ENCODE measurements at places on chromosomes 4 and X.
A peak's percentile ranks its signal among the peaks of the same experiment; 100 is the strongest.

- DNase-seq, result no peak
Observed at GRCh38 chr4:163121689-163122088, 45.0 kb downstream of the NAF1 start.

DNA sequence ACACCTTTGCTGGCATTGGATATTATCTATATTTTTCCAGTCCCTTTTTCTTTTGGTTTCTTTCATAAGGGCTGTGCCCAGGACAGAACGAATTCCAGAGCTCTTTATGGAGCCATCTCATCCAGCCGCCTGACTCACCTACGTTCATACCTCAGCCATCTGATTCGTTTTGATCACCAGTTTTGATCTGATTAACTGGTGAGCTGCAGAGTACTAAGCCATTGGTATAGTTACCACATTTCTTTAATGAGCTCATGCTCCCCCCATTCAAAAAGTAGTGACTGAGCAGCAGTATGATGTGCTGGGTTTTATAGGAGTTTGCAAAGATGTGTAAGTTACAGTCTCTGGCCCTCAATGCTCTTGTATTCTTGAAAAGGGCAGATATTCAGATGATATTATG lies 43.0 kb upstream of the CDKN2AIP start:
- DNase-seq, result no peak

DNA sequence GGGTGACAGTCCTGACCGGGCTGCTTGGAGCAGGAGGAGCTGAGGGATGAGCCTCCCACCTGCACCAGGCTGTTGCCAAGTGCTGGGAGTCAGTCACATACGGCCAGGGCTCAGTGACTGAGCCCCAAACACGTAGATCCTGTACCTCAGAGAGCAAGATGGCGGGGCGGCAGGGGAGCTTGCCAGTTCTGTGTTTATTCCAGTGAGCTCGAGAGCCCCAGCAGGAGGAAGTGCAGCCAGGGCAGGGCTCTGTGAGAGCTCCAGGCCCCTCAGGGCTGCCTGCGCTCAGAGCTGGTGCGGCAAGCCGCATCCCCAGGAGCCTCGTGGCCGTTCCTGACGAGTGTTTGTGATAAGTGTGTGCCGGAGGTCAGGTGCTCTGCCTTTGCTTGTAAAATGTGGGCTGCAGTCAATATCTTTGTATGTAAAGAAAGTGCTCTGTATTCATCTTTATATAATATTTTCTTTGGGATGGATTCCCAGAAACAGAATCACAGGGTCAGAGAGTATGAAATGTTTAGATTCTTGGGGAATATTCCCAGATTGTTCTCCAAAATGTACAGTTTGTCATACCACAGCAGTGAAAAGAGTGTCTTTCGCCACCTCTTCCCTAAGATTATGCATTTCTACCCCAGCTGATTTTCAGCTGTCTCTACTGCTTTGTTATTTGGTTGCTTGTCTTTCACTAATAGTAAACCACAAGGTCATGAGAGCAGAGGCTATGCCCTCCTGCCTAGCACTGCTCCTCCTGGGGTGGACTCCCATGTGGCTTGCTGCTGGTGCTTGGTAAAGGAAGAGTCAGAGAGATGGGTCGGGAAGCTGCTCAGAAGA lies 50.3 kb downstream of the NELFA start:
- DNase-seq, result no peak

DNA sequence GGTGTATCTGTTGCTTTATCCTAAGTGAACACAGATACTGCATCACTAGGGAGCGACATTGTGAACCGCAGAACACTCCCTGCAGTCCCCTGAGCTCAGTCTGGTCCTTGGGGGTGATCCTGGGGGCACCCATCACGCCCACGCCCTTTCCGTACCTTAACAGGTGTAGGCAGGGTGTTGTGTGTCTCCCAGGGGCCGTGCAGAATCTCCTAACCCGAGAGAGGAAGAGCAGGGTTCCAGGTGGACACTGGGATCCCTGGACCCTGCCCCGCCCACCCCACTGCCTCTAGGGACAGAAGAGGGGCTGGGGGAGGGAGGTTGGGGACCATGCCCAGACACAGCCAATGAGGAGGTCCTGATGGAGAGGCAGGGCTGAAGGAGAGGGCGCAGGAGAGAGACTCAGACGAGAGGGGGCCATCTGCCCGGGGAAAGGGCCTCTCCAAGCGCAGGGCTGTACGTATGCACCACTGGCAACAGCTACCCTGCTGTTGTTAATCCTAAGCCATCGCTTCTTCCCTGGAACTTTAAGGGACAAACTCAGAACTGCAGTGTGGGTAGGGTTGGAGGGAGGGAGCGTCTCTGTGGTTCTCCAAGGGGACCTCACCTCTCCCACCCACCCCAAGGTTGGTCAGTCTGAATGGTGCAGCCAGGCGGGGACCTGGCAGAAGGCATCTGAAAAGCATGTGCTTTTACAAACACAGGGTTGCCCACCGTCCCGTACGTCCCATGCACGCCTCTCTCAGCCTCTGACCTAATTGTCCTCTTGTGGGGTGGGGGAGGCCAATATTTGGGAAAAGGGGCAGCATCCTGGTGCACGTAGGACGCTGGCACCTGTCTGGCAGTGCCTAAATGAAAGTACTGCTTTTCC lies 2.5 kb downstream of the P2RY8 start:
- no peak for DNase-seq

- no peak for DNase-seq
Observed at GRCh38 chr4:155745984-155746383, 12.8 kb upstream of the GUCY1B1 start.

DNA sequence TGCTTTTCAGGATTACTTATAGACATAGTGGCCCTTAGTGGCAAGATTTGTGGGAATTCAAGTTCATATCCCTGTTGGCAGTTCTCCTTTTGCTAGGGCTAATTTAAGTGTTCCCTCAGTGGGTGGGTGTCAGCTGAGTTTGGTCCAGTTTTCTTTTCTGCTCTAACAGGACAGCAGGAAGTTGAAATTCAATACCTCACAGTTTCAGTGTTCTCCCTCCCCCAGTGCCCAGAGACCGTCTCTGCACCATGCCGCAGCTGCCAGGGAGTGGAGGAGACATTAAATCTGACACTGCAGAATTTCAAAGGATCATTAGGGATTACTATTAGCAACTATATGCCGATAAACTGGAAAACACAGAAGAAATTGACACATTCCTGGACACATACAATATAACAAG lies 50.7 kb downstream of the UBE2NL start:
- DNase-seq, result no peak

GRCh38 chr4:115873048-115873447 lies 759.6 kb upstream of the NDST4 start:
- no peak for DNase-seq

DNA sequence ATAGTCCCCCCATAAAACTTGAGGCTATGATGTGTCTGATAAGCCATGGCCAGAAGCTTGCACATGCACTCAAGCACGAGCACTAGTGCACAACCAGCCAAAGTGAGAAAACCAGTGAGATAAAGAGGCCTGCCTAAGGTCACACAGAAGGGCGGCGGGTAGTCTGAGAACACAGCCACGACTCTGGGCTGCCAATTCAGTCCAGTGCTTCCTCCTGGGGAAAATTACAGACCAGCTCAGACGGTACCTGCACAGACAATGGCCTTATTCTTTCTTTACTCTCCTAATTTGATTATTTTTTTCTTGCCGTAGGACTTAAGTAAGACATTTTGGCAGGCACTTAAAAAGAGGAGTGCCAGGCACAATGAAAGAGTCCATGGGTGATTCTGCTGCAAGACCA lies 533.2 kb upstream of the FAT1 start:
- peak; percentile 11 for DNase-seq
